A549 treated with GW870086 at 1 μM for 4 hours (cell line): ENCODE measurements at places on chromosomes 1 and 21. TPM values are rescaled to one million over a fixed set of nuclear protein-coding genes. Genes with fewer than 3 reads are reported as not detected.

LCE2C gene
- total RNA-seq: not detected in 5 replicates

S100A13 gene
- total RNA-seq: 181 to 204 TPM (median 194 TPM) in 5 replicates

SPATA21 gene
- 0.05 to 0.11 TPM (median 0.06 TPM) in 4 of 5 replicates, not detected in the other for total RNA-seq

OR2L2 gene
- total RNA-seq: not detected in 5 replicates

LCE1F gene
- not detected in 5 replicates for total RNA-seq

OVAAL gene
- 0.08 to 0.13 TPM (median 0.09 TPM) in 3 of 5 replicates, not detected in the others for total RNA-seq

DNAH14 gene
- 11.0 to 15.0 TPM (median 14.3 TPM) in 5 replicates for total RNA-seq

CAPN8 gene
- 0.91 to 1.5 TPM (median 1.1 TPM) in 5 replicates for total RNA-seq

CFHR5 gene
- not detected in 5 replicates for total RNA-seq

PLA2G2D gene
- total RNA-seq: not detected in 5 replicates

OR10Z1 gene
- total RNA-seq: not detected in 5 replicates

SUCO gene
- total RNA-seq: 8.4 to 11.8 TPM (median 9.8 TPM) in 5 replicates

CFAP107 gene
- total RNA-seq: not detected in 5 replicates

CASQ1 gene
- total RNA-seq: not detected in 5 replicates

KCNN3 gene
- total RNA-seq: 0.02 to 0.19 TPM (median 0.07 TPM) in 4 of 5 replicates, not detected in the other

TTC39A gene
- total RNA-seq: 1.4 to 2.7 TPM (median 1.8 TPM) in 5 replicates

CELA2B gene
- 0.22 TPM in 1 of 5 replicates, not detected in the others for total RNA-seq

DYNLT5 gene
- total RNA-seq: not detected in 5 replicates

CD247 gene
- 0.21 to 0.50 TPM (median 0.30 TPM) in 4 of 5 replicates, not detected in the other for total RNA-seq

TSSK3 gene
- 0.14 TPM in 1 of 5 replicates, not detected in the others for total RNA-seq

AMY1C gene
- total RNA-seq: not detected in 5 replicates

PPIAL4G gene
- not detected in 5 replicates for total RNA-seq

C1orf167 gene
- not detected in 5 replicates for total RNA-seq

SHE gene
- total RNA-seq: 0.16 to 0.29 TPM (median 0.20 TPM) in 5 replicates
